Left lung (tissue), 14 donors: ENCODE measurements at places on chromosomes 1 and 21. TPM values are rescaled to one million over a fixed set of nuclear protein-coding genes. Genes with fewer than 3 reads are reported as not detected.

ZNF683 gene
- total RNA-seq: 0.47 TPM

DNA sequence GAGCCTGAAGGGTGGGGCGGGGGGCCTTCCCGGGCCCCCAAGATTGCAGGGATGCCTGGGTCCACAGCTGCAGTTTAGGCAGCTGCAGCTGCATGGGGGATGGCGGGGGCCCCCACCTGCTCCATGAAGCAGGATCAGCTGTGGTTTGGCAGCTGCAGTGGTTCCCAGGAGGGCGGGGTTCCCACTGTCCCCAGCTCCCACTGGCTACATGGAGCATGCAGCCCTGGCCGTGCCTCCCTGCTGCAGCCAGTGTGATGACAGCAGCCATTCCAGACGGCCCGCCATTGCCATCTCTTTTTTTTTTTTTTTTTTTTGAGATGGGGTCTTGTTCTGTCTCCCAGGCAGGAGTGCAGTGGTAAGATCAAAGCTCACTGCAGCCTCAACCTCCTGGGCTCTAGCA lies 992 bp upstream of the C1QA start:
- no peak overlapping the region for H3K4me3 ChIP-seq
- H3K36me3 ChIP-seq: no peaks in the 10 kb centered on the region
- no peak overlapping the region for H3K27ac ChIP-seq
- peaks cover 69% of the 10 kb centered on the region for H3K27me3 ChIP-seq

- no peaks in the 10 kb centered on the region for H3K27me3 ChIP-seq
- H3K4me1 ChIP-seq: no peaks in the 10 kb centered on the region
- peak overlapping the region; percentile 21 for H3K4me3 ChIP-seq
- no peaks in the 10 kb centered on the region for H3K36me3 ChIP-seq
- peak overlapping the region; percentile 90 for H3K27ac ChIP-seq
- peak; percentile 77 for DNase-seq
Measured at GRCh38 chr1:158998781-158999161, 10.9 kb upstream of the IFI16 start.

- no peak for DNase-seq
- H3K27me3 ChIP-seq: no peaks in the 10 kb centered on the region
- H3K27ac ChIP-seq: no peak overlapping the region
- H3K4me1 ChIP-seq: no peaks in the 10 kb centered on the region
- H3K4me3 ChIP-seq: no peak overlapping the region
Measured at GRCh38 chr1:240905225-240905765, 293.3 kb upstream of the GREM2 start.

TSACC gene
- total RNA-seq: not detected

DNA sequence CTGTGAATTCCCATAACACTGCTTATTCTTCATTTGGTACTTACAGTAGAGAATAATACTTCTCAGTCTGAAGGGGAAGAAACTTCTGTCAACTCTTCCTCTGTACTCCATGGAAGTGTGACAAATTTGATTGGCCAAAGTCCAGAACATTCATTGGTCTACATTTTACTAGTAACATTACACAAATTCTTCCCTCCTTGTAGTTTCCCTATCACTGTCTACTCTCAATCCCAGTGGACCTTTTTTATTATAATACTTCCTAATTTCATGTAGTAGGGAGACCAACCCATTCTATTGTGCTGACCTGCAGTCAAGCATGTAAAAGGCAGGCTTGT lies 74.7 kb downstream of the ALG6 start:
- H3K27ac ChIP-seq: no peak overlapping the region
- peaks cover 4% of the 10 kb centered on the region for H3K36me3 ChIP-seq
- DNase-seq: no peak
- H3K4me1 ChIP-seq: no peaks in the 10 kb centered on the region

DNA sequence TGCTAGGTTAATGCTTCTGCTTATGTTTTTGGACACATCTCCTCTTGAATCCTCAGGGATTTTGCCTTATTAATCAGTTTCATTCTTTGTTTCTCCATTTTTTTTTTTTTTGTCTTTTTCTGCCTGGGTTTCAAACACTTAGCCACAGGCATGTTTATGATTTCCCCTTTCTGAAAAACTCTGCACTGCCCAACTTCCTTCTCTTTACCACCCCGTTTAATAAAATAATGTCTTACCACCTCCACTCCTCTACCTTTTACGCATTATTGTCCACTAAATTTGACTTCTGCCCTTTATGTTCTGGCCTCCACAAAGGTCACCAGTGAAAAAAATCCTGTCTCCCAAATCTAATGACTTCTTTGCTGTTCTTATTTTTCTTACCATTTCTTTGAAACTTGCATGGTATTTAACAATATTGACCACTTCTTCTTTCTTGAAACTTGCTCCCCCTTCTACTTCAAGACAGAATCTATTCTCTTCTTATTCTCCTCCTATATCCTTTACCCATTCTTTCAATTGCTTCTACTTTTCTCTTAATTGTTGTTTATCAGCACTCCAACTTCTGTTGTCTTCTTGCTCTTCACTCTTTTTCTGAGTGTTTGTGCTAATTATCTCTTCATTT lies 150.3 kb downstream of the TNFSF18 start:
- no peak overlapping the region for H3K4me3 ChIP-seq
- no peaks in the 10 kb centered on the region for H3K36me3 ChIP-seq
- H3K27ac ChIP-seq: no peak overlapping the region

ZSWIM5 gene
- total RNA-seq: 2.0 TPM

GRCh38 chr1:110581682-110582145 lies 24.4 kb downstream of the KCNA2 start:
- DNase-seq: no peak
- no peaks in the 10 kb centered on the region for H3K36me3 ChIP-seq
- no peaks in the 10 kb centered on the region for H3K4me1 ChIP-seq
- no peak overlapping the region for H3K4me3 ChIP-seq
- no peaks in the 10 kb centered on the region for H3K27me3 ChIP-seq

PLA2G2D gene
- not detected for total RNA-seq
